Foreskin keratinocyte (primary cell): ENCODE measurements at places on chromosomes 6 and 20. TPM values are rescaled to one million over a fixed set of nuclear protein-coding genes. Genes with fewer than 3 reads are reported as not detected.

The HCRTR2 gene
- not detected in 2 replicates for polyA plus RNA-seq

The DCBLD1 gene
- 10.1 and 12.0 TPM in 2 replicates for polyA plus RNA-seq

DNA sequence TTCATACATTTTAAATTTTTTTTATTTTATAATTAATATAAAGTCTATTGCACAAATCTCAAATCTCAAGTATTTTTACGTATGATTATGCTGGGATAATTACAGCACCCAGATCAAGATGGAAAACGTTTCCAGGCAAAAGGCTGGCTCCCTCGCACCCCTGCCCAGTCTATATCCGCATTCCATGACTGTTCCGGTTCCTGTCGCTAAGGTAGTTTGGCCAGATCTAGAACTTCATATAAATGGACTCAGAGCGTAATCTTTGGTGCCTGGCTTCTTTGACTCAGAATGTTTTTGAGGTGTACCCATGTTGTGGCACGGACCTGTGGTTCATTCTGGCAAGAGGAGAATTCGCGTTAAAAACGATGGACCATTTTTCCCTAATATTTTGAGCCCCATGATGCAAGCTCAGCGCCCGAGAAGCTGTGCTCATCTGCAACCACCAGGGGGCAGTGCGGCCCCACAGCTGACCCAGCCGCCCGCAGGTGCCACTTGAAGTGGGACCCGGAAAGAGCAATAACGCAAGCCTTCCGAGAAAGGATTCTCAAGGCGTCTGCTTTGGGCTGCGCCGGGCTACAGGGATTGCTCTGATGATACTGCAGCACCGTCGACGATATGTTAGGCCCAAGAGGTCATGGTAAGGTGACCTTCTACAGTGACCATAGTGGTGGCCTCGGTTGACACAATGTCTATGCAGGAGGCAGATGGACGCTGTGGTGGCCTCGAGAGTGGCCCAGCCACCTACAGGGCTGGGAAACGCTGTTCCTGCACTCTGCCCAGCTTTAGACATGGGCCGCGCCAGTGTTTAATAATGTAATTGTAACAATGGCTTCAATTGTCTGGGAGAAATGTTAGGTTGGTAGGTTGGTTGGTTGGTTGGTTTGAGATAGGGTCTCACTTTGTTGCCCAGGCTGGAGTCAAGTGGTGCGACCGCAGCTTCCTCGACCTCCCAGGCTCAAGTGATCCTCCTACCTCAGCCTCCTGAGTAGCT, 160.1 kb downstream of the ZMYND8 start:
- DNase-seq = peak; percentile 33

GRCh38 chr6:26295691-26296555, 69.1 kb upstream of the BTN3A2 start:
- DNase-seq = peak; percentile 93

DNA sequence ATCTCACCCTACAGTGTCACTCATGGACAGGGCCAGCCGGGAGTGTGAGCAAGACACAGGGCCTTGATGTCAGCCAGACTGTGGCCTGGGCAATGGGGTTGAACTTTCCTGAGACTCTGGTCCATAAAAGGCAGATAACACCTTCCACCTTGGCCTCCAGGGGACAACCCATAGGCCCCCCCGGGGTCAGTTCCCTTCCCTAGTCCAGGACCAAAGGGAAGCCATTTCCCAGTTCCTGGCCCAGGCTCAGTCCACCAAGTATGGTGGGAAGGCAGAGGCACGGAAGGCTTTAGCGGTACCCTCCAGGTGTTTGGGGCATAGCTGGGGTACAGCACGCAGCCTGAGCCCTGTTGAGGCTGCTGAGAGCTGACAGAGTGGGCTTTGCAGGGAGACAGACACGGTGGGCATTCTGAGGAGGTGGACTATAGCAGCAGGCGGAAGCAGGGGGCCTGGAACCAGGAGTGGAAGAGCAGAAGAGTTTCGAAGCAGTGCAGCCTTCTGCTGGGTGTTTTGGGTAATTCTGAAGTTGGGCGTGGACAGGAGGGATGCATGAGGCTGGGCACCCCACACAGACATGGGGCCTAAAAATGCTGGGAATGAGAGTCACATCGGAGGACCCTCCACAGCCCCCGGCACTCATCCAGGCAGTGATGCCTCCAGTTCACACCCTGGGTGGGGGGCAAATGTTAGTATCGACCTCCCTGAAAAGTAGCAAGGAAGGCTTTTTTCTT, 43.9 kb upstream of the CD93 start:
- no peak for DNase-seq

- no peak for DNase-seq
These were observed 70.8 kb upstream of the DYNLRB1 start for GRCh38 chr20:34445177-34446065.

The PBX2 gene
- polyA plus RNA-seq = 33.4 and 39.0 TPM in 2 replicates

The PRR18 gene
- polyA plus RNA-seq = not detected in 2 replicates

DNA sequence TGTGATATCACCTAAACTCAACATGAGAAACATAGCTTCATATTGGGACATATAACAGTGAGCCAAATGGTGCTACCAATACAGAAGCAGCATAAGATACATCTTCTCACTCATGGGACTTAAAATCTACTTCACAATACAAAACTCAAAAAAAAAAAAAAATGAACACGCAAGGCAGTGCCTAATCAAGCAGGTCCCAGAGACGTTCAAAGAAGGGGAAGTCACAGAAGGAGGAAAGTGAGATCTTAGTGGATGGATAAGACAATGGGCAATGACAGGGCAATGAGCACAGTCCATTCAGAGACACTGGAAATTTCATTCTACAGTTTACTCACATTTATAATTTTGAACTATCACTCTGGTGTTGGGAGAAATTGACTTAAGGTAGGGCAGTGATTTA, 88.3 kb downstream of the FAM50B start:
- DNase-seq = no peak

The HLA-DQA2 gene
- not detected in 2 replicates for polyA plus RNA-seq
